A172 (cell line): ENCODE measurements at places on chromosomes 2 and 18. TPM values are rescaled to one million over a fixed set of nuclear protein-coding genes. Genes with fewer than 3 reads are reported as not detected.

DNA sequence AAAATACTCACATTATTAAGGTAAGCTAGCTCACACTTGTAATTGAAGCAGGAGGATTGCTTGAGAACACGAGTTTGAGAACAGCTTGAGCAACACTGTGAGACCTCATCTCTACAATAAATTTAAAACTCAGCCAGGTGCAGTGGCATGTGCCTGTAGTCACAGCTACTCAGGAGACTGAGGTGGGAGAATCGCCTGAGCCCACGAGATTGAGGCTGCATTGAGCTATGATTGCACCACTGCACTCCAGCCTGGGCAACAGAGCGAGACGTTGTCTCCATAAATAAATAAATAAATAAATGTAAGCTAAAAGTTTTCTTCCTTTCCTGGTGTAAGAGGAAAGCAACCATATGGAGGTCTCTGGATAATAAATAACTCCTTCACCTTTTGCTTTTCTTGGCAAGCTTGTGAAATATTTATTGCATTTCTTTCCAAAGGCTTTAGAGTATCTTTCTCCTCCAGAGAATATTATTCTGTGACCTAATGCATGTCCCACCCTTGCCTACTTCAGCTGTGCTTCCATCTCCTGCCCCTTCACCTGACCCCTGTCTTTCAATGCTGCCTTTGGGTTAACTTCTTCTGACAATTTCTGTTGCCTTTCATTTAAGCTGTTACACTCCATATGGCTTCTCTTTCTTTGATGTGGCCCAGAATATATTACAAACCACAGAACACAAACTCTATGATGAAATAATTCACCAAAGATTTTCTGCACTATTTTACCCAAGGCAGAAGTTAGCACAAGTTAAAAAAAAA lies 280.7 kb upstream of the RND3 start:
- DNase-seq, result no peak

DNA sequence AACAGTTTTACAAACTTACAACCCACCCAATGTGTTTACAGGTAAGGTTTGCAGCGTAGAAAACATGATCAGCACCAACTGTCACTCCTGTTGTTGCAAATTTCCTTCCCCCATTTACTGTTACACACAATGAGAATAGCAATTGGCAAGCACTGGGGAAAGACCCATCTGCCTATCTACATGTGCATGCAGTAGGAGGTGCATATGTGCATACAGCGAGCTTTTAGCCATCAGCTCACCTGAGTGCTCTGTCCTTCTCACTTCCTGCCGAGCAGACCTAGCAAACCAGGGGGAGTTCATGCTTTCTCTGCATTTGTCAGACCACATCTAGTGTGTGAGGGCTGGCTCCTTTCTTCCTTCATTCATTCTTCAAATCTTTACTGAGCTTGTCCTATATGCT lies 49.9 kb upstream of the ARL4C start:
- no peak for DNase-seq

GLI2 gene
- 4.6 and 4.7 TPM in 2 replicates for total RNA-seq

DNA sequence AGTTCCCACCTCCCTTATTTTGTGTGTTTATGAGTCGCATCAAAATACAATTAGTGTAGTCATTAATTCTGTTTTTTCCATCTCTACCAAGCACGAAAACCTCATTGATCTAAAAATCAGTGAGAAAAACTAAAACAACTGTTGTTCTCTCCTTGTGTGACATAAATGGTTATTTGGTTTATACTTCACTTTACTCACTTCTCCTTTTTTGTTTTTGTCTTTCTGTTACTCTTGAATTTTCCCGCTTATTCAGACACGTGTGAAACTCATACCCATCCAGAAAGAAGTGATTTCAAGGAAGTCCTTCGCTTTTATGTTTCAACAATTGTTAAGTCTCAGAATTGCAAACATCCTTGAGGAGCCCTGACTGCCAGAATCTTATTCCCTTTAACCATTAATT lies 121.6 kb downstream of the EML6 start:
- no peak for DNase-seq

GRCh38 chr18:46628206-46628605 lies 28.8 kb downstream of the LOXHD1 start:
- no peak for DNase-seq

- no peak for DNase-seq
Measured at GRCh38 chr2:105754011-105754410, 9.3 kb downstream of the NCK2 start.

- DNase-seq, result no peak
Measured at GRCh38 chr2:37707393-37707792, 36.0 kb upstream of the CDC42EP3 start.

C1QL2 gene
- not detected in 2 replicates for total RNA-seq

DNA sequence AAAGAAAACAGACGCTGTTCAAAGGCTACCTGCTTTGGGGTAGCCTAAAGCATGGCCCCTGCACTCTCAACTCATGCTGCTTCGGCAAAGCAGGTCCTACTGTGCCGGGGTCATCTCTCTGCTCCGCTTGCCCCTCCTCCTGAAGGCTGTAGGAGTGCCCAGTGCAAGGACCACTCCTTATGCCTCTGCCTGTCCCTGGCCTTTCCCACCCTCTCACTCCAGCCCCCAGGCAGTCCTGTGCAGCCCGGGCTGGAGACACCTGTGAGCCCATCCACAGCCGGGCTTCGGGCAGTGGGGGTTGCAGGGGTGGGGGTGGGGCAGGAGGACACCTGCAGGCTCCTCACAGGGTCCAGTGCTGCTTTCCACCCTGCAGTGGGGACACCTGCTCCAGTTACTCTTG lies 69.1 kb downstream of the ACKR3 start:
- DNase-seq, result no peak

DNA sequence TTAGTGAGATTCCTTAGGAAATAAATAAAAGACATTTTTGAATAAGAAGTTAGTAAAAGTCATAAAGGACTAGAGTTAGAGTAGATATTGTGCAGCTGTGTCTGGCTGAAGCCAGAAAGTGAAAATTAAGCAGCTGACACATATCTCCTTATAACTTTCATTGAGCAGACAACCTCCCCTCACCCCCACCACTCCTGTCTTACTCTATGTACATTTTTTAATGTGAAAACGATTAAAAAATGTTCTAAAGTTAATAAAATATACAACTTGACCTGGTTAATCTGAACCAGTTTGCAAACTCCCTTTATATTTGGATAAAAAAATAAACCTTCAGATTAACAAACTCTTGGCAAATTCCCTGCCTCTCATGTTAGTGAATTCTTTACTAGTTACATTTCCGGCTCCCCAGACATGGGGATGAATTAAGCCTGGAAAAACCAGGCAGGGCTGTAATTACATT lies 462.8 kb downstream of the MEIS1 start:
- DNase-seq, result no peak
